Activated CD4-positive, alpha-beta T cell treated with anti-CD3 and anti-CD28 coated beads, Interleukin-2, Interleukin-4, amounts not matched to agents 100 ng/mL and 50 ng/mL, durations not matched to agents 16 hours and 8 hours (primary cell): ENCODE measurements at places on chromosomes 7 and 10.

- DNase-seq = no peak
Measured at GRCh38 chr10:6230315-6230714, 27.6 kb downstream of the PFKFB3 start.

DNA sequence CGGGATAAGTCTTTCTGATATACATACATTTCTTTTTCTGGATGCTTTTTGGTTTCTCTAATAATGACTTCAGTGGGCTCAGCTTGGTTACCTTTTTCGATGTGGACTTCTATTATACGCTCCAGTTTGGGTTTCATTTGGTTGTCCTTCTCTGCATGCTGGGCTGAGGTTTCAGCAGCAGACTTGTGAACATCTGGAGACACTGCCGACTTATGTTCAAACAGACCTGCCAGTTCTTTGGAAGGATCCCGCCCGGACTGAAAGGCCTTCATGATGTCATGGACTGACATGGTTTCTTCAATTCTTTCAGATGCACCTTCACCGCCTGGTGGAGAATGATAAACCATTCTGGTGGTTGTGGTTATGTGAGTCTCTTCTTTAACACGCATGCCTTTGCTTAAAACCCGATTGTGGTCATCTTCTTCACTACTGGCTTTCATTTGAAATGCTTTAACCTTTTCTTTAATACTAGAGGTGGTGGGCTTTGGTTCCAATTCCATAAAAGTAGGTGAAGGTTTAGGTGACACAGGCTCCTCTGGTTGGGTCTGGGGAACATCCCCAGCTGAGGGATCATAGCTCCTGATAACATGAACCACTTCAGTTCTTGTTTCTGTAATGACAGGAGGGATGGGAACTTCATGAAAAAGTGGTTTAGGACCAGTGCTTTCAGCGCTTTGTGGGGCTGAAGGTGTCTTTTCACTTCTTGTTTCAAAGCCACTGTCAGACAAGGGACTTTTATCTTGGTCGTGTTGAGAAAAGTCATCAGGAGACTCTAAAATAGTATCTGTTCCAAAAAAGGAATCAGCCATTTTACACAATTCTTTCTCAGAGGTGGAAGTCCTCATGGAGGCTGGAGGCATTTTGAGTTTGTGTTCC, 167.7 kb upstream of the CCDC6 start:
- no peak for DNase-seq

GRCh38 chr7:5596896-5597246, 173.2 kb upstream of the TNRC18 start:
- no peak for DNase-seq

DNA sequence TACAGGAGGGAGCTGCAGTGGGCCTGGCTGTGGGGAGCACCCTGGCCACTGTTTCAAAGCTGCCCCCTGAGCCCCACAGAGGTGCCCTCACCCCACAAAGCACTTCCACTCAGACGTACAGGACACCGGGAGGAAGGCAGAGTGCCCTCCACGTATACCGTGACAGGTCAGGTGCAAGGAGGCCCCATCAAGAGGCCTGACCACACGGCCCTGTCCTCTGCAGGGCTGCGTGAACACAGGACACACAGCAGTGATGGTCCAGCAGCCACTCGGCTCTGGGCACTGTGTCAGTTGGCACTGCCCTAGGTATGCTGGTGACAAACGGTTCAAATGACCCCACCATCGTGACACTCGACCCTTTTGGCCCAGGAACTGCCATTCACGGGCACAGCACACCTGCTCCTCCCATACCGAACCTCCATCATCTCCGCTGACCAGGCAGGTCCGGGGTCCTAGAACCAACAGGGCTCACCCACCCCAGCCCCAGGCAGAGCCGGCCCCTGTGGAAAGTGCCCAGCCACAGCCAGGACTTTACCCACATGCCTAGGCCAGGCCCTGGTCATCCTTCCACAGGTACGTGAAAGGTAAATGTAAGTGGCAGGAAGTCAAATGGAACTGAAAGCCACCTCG, 560.9 kb downstream of the PTPRN2 start:
- DNase-seq = no peak

DNA sequence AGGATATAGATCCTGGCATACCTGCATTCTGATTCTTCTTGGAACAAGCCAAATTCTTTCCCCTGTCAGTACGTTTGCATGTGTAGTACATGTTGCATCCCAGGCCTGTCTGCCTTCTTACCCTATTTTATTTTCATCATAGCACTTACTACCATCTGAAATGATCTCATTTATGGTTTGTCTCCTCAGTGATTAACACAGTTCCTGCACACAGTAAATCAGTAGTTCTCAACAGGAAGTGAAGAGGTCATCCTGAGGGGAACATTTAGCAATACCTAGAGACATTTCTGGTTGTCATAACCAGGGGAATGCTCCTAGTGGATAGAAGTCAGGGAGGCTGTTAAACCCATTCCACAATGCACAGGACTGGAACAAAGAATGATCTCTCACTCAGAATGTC, 38.2 kb upstream of the SLC26A4 start:
- peak; percentile 13 for DNase-seq
